Renal cortex interstitium (tissue), 15 donors: ENCODE measurements at places on chromosomes 3 and 15. TPM values are rescaled to one million over a fixed set of nuclear protein-coding genes. Genes with fewer than 3 reads are reported as not detected.
A peak's percentile ranks its signal among the peaks of the same experiment; 100 is the strongest.

The ADPRH gene
- 6.3 TPM for polyA plus RNA-seq

The GOLGA6L26 gene
- polyA plus RNA-seq, result not detected

DNA sequence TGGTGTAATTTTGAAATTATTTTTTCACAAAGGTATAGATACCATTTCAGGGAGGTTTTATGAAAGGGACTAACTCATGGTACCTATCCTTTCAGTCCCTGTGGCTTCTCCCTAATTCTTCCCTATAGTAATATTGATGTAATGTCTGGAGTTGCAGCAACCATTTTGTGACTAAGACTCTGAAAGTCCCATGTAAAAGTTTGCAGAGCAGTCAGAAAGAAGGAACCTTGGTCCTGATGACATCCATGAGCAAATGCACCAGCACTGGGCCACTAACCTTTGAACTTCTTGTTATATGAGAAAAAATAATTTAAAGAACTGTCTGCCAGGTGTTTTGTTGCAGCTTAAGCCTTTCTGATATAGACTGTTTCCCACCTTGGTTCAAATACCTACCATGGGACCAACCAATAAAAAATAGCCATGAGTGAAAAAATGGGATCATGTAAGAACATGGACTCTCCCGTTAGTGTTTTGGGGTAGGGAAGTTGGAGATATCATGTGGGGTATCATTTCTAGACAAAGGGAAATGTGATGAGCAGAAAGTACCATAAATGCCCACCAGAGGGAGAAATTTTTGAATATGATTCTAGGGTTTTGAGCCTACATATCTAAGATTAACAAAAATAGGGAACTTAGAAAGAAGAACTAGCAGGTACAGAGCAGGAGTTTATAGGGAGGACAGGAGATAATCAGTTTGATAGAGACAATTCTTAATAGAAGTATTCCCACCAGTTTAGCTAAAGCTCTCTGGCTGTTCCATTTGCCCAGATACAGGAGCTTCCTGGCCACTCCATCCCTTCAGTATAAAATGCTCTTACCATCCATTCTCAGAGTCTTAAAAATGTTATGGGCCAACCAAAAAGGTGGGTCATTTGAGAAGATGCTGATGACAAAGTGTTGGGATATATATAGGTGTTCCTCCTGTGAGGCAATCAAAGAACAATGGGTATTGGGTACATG is 3.4 kb upstream of the CPOX start:
- no peak for DNase-seq

DNA sequence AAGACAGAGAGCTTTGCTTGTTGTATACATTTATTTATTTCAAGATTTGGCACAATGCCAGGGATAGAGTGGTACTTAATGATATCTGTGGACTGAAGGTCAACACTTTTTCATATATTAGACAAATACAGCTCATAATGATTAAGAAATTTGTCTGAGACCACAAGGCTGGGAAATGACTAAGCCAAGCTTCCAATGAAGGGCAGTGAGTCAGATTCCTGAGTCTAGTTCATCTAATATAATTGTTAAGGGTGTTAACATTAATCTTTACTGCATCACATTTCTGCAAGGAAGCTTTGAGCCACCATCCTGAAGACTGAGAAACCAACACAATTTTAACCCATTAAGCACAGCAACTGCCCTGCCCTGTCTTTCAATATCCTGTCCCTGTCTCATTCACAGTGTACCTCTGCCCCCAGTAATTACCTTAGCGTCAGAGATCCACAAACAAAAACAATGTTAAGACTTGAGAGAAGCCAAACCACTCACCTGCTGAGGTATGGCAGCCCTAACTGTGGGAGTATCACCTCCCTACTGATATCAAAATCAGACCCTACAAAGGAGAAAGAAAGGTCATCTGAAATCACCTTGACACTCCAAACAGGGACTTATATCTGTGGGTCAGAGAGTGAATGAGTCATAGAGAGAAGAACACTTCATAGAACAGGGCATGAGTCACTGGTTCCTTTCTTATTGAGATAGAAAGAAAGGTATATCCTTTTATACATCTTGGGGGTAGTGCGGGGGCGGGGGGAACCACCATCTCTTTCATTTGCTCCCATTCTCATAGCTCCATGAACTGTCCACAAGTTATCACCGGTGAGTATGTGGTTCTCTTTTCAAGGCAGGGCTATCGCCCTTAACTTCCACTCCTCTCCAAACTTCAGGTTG is 74.7 kb downstream of the MAGI1 start:
- no peak for DNase-seq

The GUCA1C gene
- 0.27 TPM for polyA plus RNA-seq

The RETNLB gene
- polyA plus RNA-seq, result not detected

The CA12 gene
- polyA plus RNA-seq, result 121 TPM

DNA sequence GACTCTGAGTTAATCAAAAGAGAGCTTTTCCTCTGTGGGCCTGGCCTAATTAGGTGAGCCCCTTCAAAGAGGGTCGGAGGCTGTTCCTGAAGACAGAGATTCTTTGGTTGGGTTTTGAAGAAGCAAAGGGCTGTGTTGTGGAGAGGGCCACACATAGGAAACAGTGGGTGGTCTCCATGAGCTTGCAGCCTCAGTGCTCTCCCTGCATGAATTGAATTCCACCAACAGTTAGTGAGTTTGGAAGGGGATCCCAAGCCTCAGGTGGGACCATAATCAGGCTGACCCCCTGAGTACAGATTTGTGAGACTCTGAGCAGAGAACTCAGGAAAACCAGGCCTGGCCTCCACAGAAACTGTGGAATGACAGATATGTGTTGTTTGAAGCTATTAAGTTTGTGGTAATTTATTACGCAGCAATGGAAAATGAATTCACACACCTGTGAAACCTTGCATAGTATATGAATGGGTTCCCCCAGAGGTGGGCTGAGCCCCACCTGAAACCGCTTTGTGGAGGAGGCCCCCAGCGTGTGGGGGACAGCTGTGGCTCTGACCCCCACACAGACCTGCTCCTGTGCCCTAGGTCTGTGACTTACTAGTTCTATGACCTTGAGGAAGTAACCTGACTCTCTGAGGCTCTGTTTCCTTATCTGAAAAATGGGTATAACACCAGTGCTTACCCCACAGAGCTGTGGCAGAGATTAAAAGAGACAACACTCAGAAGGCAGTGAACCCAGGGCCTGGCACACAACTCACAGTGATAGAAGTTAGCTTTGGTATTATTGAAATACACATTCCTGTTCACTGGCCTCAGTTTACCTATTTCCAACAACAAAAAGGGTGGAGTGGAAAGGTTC is 431.3 kb downstream of the FOXP1 start:
- no peak for DNase-seq

DNA sequence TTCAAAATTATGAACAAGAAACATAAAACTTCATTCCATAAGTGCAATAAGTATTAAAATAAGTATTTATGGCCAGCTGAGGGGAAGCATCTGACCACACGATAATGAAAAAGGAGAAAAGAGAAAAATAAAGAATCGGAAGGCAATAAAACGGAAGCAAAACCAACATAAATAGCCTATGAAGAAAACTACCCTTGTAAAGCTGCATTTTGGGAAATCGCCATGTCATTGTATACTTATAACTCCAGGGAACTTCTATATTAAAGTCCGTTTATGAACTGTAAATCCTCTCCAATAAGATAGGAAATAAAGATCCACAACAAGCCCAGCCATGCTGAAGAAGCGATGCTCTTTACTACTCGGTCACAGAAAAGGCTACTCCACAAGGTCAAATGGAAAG is 47.7 kb downstream of the MORC1 start:
- DNase-seq, result no peak

DNA sequence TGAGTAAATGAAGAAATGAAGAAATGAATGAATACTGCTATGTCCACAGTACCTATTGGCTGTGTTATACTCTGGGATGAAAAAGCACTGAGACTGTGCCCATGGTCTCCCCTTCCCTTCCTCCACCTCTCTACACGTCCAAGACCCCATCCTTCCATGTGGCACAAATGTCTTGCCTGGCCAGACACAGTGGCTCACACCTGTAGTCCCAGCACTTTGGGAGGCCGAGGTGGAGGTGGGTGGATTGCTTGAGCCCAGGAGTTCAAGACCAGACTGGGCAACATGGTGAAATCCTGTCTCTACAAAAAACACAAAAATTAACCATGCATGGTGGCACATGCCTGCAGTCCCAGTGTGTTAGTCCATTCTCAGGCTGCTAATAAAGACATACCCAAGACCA is 200.1 kb downstream of the FAM43A start:
- DNase-seq, result no peak

DNA sequence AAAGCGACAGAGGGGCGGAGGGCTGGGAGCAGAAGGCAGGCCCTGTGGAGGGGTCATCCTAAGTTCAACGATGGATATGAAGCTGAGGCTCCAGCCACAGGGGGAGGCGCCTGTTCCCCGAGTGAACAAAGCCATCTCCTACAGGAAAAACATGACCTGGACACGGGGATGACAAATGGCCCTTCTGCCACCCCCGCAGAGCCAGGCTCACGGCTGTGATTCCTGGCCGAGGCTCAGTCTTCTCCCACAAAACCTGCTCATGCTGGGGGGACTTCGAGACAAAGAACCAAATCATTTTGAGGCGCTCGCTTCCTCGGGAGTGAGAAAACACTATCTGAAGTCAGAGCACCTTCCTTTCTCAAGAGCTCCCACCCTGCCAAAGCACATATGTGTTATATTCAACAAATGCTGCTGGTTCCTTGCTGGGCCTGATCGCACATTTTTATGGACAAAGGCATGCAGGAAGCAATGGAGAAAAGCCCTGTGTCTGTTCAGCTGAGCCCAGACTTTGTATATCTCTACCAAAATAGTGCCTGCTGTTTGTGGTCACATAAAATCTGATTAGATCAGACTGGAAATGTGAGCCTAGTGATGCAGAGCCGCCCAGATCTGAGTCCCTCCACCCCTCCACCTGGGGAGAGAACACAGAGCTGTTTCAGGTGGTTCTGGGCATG is 5.6 kb downstream of the RBP1 start:
- peak; percentile 72 for DNase-seq

GRCh38 chr15:80026310-80026709 is 33.2 kb upstream of the ZFAND6 start:
- no peak for DNase-seq
